ENCODE measurements at places on chromosomes 3 and 15.

DNA sequence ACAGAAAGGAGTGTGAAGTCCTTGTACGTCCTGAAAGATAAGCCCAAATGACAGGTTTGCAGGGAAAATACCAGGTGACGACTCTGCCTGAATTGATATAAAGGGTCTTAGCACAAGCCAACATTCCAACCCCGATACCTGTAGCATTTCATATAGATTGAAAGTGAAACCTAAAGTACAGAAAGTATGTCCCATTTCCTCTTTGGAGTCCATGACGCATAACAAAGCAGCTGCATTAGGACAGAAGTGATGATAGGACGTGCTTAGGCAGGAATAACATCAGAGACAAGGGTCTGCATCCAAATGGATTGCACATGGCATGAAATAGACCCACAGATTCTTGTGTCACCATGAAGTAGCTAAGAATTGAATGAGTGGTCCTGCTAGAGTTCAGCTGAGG lies 187.0 kb upstream of the ROBO1 start:
- DNase-seq = no peak

DNA sequence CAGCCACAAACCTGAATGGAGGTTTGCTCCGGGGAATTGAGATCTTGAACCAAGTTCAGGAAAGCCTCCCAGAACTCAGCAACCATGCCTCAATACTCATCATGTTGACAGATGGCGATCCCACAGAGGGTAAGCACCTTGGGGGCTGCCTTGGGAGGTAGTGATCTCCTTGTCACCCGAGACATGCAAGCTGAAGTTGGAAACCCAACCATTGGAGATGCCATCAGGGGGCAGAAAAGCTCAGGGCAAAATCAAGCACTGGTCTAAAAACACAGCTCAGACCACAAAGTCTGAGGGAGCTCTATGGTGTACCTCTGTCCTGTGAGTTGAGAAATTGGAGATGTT lies 5.8 kb downstream of the ITIH1 start:
- no peak for DNase-seq

DNA sequence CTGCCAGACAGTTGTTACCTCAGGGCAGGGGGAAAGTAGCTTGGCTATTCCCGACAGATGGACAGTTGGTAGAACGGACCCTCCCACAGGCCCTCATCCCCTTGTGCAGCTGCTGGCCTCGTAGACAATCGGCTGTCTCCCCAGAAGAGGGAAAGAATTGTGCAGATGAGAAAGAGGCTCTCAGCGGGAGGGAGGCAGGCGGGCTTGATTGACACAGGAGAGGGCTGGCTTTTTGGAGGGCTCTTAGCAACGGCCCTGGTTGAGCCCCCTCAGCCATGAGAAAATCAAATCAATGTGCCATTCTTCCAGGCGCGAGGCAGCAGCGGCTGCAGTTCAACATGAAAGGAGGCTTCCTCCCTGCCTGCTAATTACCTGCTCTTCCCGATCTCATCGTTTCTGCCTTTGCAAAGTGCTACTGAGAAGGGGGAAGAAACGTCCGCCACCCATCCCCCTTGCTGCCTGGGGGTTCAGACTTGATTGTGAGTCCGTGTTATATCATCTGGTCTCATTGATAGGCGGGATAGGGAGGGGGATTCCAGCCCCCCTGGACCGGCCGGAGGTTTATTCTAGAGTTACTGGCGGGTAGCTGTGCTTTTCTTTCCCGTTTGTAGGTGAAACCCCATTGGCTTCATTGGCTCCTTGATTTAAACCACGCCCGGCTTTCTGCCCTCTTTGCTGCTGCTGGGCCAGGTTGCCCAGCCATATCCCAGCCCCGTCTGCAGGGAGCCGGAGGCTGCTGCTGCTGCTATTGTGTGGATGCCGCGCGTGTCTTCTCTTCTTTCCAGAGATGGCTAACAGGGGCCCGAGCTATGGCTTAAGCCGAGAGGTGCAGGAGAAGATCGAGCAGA lies at the start of gene TAGLN3:
TSS of gene TAGLN3 (plus strand) at position 287 of the 848 bp plus-strand sequence. CDS start at position 788, 501 bp downstream.
- DNase-seq = no peak

DNA sequence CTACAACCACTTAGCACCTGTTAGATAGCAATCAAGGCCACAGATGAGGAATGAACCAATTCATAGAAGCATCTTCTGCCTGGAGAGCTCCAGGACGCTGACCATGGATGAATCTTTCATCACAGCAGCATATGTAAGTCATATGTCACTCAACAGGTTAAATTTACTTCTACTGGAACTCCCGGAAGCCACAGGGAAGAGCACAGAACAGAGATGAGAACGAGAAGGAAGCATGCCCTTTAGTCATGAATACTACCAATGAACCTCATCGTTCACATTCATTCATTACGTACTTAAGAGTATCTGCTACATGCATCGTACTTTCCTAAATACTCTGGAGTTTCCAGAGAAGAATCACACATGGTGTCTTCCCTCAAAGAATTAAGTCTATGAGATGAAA lies 192.8 kb downstream of the STT3B start:
- no peak for DNase-seq

GRCh38 chr3:25663347-25663868 lies 1.3 kb downstream of the TOP2B start:
- DNase-seq = peak; percentile 24

- no peak for DNase-seq
Observed at GRCh38 chr15:77122576-77122975, 51.7 kb upstream of the TSPAN3 start.
